Activated CD4-positive, alpha-beta T cell treated with anti-CD3 and anti-CD28 coated beads for 1 hour (primary cell): ENCODE measurements at places on chromosomes 12 and 14.

- no peak for DNase-seq
These were observed 6.9 kb upstream of the SYCP3 start for GRCh38 chr12:101746196-101746595.

GRCh38 chr12:27672643-27673042 lies 23.6 kb upstream of the REP15 start:
- DNase-seq = no peak

DNA sequence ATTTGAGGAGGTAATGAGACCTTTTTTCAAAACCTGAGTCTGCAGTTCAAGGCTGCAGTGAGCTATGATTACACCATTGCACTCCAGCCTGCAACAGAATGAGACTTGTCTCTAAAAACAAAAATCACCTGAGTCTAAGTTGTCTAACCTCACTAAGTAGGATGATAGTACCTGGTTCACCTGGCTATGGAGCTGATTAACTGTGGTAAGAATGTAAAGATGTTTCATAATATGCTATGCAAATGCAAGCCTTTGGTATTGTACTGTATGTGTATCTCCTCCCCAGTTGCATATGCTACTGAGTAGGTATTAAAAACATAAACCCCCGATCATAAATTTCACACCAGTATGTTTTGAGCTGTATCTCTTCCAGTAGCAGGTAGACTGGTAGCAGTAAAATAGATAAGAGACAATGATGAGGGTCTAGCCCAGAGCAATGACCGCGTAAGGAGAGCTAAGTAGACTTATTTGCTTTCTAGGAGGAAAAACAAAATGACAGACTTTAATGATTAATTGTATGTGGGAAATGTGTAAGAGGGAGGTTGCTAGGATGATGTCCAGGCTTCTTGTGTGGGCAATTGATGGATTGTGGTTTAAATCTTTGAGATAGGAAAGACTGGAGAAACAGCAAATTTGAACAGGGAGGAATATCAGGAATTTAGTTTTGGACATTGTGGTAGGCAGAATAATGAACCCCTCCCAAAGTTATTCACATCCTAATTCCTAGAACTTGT lies 41.6 kb upstream of the EGLN3 start:
- DNase-seq = no peak

- no peak for DNase-seq
These were observed 901.6 kb downstream of the BCL11B start for GRCh38 chr14:98370352-98370751.

DNA sequence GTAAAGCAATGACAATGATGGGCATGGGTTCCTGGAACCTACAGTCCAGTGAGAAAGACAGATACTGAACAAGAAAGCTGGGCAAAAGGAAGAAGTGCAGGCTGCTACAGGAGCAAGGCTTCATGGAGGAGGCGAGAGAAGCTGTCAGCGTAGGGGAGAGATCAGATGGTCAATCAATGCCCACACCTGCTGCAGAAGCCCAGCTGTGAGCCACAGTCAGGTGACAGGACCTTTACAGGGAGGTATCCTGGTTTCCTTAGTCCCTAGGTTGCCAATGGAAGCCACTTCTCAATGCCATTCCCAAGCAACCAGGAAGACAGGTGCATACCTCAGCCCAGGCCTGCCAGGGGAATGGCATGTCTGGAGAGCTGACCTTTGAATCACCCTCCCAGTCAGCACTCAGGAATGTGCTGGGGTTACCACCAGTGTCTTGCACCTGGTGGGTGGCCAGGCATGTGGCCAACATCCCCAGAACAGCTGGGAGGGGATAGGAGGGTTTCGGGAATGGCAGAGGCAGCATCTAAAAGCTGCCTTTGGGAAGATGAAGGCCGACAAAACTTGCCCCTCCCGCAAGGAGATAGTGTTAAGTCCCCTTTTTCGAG lies 170.3 kb downstream of the TTC7B start:
- no peak for DNase-seq

GRCh38 chr12:119902084-119902509 lies 25.0 kb upstream of the CIT start:
- peak; percentile 49 for DNase-seq

DNA sequence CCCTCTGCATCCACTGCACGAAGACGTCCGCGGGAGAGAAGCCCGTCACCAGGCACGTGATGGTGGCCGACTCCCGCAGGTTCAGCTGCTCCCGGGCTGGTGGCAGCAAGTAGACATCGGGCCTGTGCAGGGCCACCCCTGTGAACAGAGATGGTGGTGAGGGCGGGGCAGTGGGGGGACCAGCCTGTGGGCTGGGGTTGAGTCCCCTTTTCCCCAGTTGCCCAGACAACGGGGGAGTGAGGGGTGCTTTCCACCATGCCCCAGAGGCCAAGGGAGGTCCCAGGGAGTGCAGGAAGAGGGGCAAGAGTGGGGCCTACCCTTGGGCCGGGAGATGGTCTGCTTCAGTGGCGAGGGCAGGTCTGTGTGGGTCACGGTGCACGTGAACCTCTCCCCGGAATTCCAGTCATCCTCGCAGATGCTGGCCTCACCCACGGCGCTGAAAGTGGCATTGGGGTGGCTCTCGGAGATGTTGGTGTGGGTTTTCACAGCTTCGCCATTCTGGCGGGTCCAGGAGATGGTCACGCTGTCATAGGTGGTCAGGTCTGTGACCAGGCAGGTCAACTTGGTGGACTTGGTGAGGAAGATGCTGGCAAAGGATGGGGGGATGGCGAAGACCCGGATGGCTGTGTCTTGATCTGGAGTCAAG lies 328.3 kb downstream of the TMEM121 start:
- DNase-seq = no peak
